ENCODE measurements at places on chromosomes 6 and 20.

DNA sequence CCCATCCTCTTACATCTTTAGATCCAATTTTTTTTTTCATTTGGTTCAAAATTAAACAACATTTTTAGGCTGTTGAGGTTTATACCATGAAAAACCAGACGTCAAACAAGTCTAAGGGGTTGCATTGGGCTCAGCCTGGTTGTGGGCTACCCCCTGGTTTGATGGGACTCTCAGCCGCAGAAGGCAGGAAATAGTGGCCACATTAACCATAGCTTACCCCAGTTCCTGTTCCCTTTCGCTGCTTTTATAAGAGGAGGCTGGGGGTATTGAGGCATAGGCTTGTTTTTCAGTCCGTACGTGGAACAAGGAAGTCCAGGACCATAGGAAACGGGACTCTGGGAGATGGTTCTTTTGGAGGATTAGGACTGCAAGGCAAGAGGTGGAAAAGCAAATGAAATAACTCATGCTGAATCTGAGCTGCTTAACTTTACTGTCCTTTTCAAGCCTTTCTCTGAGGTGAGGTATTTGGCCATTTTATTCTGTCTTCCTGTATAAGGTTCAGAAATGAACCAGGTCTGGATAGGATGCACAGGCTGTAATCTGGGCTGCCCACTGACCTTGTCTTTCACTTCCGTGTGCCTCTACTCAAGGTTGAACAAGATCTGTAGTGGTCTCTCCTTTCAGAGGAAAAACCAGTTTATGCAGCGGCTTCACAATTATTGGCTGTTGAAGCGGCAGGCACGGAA lies 7.7 kb downstream of the BRPF3 start:
- peak; percentile 54 for DNase-seq

DNA sequence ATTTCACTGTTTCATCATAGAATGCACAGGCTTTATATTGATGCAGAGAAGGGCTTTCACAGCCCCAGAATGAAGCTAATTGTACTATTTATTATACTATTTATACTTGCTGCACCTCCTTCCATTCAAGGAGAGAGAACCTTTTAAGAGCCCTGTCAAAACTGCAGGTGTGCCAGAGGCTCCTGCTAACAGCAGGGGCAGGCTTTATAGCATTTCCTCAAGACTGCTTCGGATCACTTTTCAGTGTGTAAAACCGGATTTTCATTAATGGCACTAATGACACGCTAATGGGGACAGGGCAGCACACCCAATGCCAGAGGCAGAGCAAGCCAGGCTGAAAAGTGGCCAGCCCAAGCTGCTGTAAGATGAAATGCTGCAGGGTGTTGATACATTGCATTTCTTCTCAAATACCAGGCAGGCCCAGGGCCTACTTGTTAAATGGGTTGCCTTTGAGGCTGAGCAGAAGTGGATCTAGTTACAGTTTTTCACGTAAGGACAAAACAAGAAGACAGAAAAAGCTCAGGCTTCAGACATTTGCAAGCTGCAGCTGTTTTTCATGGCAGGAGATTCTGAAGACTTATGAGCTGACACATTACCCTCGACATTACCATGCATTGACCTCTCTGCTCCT lies 487.7 kb upstream of the BTBD3 start:
- no peak for DNase-seq

DNA sequence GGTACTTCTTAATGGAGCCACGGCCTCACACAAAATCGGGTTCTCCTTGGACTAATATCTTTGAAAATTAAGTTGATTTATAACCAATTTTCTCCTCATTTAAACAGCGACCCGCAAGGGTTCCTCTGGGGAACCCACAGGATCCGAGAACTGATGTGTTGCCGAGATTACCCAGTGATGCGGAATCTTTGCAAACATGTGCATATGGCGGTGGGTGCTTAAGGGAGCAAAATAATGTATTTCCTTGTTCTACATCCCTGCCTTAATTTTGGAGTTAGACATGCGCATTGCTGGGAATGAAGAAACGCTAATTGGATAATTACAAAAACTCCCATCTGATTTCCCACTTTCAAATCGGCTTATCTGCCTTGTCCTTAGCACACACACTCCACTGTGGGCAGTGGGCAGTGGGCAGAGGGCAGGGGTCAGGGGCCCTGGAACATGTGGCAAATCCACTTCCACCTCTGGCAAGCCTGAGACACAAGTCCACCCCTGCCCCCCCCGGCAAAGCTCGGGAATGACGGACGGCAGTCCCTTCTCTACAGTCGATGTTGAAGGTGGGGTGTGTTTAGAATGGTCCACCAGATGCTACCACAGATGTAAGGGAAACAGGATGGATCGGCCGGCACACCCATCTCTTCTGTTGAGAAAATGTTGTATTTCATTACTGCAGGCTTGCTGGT lies 137.4 kb upstream of the CDH4 start:
- DNase-seq = no peak

DNA sequence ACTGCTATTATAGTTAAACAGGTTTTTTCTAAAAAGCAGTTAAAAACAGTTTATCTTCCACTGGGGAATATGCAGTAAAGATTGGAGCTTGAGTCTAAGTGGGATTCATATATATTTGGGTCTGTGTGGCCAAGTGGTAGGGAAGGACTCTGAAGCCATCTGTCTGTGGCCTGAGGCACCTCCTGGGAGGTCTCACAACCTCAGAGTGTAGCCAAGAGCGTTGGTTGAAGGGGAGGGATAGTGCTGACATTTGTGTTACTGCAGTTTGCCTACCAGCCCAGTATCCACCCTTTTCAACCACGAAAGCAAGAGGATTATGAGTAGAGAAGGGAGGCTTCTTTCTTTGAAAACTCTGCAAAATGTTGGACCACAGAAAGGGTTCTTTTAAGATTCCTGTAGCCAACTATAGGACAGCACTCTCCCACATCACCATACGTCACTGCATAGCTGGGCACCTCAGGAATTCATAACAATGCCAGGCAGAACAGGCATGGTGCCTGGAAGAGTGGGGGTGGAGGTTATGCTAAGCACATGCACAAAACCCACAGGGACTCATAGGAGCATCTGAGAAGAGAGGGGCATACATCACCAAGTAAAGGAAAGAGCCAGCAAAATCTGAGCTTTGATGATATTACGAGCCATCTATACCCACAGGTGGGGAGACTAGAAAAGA lies 90.5 kb upstream of the HEY2 start:
- DNase-seq = no peak

DNA sequence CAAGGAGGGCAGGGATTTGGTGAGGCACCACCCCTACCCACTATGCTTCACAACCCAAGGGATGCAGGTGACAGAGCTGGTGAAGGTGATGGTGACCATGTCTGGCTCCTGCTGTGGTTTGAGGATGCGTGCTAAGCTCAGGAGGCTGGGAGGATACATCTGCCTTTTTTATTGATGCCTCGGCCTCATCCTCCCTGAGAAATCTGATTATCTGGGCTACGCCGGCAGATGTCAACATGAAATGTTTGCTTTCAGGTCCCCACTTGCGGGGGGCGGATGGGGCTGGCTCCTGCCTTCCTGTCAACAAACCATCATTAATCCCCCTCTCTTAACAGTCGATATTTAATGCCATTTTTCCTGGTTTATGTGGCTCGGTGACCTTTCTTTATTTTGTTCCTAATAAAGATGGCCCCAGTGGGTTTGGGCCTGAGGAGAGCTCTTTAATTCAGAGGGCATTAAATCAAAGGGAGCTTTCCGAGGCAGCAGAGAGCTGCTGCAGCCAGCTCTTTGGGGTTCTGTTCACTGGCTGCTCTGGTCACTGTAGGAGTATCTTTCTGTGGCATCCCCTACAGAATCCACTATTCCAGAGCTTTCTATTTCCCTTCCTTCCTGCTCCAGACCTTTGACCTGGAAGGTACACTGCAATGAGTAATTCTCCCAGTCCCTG lies 33.5 kb upstream of the LRFN2 start:
- DNase-seq = no peak

GRCh38 chr20:1281279-1282057 lies 15.4 kb downstream of the SNPH start:
- no peak for DNase-seq

DNA sequence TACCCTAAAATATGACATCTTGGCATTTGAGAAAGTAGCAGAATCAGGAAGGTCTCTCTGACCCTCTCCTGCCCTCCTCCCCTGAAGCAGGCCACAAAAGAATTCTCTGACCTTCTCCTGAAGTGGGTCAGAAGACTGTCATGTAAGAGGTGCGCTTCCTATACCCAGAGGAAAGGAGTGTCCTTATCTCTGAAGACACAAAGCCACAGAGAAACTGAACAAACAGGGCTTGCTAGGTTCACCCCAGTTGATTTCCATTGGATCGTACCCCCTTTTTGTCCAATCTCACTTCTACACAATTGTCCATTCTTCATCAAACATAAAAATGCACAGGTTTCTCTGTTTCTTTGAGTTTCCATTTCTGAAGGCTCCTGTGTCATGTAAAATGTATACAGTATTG lies 272.0 kb upstream of the SOX4 start:
- no peak for DNase-seq

DNA sequence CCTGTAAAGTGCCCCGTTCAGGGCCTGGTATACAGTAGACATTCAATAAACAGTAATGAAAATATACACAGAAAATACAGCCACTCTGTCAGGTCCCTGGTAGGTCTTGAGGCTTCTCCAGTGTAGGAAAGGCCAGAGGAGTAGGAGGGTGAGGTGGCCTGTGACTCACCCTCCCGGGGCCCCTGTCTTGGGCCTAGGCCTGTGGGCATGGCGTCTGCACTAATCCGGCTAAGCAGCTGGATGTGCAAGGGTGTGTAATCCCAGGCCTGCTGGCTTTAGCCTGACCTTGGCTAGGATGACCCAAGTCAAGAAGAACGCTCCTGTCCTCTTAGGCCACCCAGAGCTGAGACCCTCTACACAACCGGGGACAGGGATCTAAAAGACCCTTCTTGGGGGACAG lies 84.9 kb downstream of the KCNB1 start:
- no peak for DNase-seq

DNA sequence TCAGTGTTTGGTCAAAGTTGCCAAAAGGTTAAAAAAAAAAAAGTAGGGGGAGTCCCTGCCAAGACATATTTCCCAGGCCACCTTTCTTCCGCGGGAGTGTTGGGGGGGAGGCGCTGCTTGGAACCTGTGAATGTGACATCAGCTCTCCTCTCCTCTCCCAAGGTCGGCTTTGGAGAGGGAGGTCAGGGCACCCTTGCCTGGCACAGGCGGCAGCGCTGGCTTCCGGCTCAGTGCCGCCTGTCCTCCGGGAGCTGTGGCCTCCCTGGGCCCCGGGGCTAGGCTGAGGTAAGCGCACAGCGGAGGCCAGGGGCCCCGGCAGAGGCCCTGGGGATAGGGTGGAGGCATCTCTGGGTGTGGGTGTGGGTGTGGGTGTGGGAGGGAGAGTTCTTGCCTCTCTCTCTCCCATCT lies 1.9 kb upstream of the EDN1 start:
- no peak for DNase-seq

GRCh38 chr20:63121749-63122405 lies 94.1 kb downstream of the YTHDF1 start:
- no peak for DNase-seq

DNA sequence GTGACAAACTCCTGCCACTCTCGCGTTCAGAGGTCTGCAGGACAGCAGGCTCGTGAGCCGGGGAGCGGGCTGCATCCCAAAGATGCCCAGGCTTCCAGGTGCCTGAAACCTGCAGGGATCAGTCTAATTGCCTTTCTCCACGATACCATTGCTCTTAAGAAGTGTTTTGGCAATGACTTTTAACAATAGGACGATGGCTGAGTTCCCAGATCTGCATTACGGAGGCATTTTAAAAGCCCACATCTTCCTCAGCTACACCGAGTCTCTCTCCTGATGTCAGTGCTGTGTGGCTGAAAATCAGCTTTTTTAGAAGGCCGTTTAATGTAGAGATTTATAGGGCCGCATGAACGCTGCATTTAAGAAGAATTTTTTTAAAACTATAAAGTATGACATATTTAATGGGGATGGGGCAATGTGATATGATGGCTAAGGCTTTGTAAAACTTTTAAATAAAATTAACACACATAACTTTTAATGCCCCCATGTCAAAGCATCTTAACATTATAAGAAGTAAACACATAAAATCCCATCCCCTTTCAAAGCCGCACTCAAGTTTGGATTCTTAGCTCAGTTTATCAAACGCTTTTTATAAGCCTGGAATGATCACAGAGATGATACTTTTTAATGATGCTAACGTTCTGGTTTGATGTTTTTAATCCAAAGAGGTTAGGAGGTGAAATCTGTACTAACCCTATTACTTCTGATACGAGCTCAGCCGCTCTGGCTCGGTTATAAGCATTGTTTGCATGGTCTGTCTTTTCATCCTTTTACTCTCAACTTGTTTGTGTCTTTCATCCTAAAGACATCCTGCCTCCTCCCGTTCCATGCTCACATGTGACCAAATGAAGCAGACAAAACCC lies 386.0 kb downstream of the SMOC2 start:
- no peak for DNase-seq

GRCh38 chr6:167794161-167795157 lies 32.3 kb upstream of the AFDN start:
- DNase-seq = no peak

DNA sequence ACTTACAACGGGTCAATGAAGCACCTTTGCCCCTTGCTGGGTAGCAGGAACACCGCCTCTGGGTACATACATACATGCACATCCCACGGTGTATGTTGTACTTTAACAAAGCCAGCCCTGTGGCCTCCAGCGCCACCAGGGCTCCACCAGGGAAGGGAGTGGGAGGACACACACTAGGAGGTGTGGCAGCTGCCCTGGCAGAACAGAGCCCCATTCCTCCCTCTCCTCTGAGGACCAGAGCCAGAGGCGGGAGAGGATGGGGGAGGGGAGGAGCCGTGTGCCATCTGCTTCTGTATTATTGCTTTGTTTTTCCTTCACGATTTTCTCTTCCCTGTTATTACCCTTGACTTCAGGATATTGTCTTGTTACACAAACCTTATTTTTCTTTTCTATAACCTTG lies 105.8 kb upstream of the TRAF3IP2 start:
- no peak for DNase-seq

DNA sequence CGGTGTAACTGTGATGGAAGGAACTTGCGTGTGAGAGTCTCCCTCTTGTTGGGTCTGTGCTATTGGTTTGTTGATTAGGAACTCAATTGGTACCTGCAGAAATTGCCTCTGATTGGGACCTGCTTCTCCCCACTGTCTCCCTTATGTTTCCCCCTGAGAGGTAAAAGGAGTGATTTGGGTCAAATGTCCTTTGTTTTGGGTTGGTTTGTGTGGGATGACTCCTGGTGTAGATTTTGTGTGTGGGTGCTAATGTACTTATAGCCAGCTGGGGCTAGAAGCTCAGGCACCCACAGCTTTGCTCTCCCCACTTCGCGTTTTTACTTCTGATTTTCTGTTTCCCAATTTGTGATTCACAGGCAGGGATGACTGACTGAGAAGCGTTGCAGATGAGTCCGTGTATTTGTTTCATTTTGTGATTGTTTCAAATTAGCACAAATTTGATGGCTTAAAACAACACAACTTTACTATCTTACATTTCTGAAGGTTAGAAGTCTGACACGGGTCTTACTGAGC lies 79.1 kb downstream of the UTRN start:
- DNase-seq = no peak

GRCh38 chr6:27866357-27867050 lies 45.7 kb downstream of the OR2B2 start:
- DNase-seq = no peak

GRCh38 chr6:66435321-66435720 lies 728.3 kb upstream of the EYS start:
- no peak for DNase-seq

All from stimulated activated naive CD8-positive, alpha-beta T cell treated with anti-CD3 and anti-CD28 coated beads, Interleukin-15, amount 100 ng/mL, for 72 hours (primary cell).